ENCODE measurements at places on chromosomes 16 and 17.
A peak's percentile ranks its signal among the peaks of the same experiment; 100 is the strongest.

GRCh38 chr16:74874912-74875546 lies 100.4 kb upstream of the FA2H start:
- DNase-seq, result no peak

DNA sequence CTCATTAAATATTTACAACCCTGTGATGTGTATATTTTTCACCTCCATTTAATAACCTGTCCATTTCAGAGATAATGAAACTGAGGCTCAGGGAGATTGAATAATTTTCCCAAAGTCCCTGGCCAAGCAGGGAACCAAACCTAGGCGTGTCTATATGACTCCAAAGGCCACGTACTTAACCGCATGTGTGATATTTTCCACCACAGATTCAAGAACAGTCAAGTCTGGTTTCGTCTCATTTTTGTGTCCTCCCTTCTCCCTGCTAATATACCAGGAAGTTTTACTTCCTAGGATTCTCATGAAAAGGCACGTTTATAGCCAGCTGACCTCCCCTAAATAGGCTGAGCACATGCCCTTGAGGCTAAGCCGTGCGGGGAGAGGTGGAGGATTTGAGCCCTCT lies 15.3 kb downstream of the WFIKKN2 start:
- no peak for DNase-seq

GRCh38 chr17:34163646-34164045 lies 91.4 kb upstream of the CCL2 start:
- DNase-seq, result peak; percentile 12

DNA sequence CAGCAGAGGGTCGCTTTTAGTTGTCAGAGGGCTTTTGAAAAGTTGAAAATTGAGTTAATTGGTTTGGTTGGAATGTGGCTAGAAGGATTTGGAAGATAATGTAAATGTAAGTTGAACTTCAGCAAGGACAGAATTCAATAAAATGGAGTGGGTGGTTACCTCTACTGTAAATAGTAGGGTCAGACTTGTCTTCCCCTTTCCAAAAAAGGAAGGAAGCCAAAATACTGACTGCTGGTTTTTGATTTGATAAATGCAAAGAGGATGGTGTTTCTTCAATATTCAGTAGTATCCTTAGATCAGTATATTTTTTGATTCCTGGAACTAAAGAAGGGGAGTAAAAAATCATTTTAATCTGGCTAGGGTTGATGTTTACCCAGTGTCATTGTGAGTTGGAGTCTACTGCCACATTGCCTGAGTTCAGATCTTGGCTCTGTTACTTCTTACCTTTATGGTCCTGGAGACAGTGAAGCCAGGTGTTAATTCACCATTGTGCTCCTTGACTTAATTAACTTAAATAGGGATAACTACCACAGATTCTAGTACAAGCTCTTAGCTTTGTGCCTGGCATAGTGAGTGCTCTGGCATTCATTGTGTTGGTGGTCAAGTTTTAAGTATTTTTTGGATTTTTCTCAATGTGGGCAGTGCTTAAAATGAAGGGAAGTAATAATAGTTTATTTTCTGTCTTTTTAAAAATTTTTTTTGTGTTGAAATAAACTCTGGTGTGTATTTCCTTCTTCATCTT lies 4.4 kb downstream of the HAPSTR1 start:
- DNase-seq, result no peak

DNA sequence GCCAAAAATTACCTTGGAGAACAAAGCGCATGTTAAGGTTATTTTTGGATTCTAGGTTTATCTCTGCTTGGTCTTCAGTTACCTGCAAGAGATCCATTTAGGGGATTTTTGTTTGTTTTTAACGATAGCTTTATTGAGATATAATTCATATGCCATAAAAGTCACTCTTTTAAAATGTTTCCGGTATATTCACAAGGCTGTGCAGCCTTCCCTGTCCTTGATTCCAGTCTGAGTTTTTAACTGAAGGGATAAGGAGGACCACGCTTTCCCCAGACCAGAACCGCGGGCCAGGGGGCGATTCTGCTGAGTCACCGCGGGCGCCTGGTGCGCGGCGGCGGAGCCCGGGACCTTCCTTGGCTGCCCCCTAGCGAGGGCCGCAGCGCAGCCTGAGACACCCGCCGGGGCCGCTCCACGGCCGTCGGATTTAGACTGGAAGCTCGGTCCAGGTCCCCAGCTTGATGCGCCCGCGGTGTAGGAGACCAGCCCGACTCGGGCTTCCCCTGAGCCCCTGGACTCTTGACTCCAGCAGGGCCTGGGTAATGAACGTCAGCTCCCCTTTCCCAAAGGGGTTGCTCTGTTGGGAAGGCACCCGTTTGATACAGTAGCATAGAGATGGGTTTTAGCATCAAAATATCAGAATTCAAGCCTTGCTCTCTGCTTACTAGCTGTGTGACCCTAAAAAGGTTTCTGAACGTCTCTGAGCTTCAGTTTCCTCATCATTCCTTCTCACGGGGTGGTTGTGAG lies 50.0 kb upstream of the STH start:
- peak; percentile 62 for DNase-seq

- no peak for DNase-seq
Observed at GRCh38 chr17:62727916-62728672, 80.0 kb downstream of the MARCHF10 start.

GRCh38 chr16:53034306-53034705 lies 18.4 kb downstream of the CHD9NB start:
- no peak for DNase-seq

DNA sequence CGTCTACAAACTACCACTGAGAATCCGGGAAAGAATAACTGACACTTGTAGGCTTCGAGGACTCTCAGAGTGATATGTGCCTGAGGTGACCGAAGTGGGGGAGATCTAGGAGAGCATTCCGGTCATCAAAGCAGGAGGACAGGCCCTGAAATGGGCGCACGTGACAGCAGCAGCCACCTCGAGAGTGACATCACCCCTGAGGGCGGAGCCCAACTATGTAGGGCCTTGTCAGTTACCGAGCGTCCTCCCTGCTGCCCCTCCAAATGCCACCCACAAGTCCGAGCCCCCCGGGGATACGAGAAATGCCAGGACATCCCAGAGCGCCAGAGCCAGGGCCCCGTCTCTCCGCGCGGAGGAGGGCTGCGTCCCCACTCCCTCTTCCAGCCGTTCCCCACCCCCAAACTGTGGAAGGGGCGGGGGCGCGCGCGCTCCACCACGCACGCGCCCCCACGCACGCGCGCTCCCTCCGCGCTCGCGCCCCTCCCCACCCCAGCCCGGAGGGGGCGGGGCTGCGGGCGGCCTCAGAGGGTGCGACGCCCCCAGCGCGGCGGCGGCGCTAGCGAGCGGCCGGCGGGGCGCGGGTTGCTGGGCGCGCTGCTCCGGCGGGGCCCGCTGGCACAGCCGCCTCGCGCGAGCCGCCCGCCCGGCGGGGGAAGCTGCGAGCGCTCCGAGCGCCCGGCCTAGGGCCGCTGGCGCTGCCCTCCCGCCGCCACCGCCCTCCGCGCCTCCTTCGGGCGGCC lies at the start of gene TANC2:
Gene TANC2 (plus strand): TSS at position 550 of the 740 bp plus-strand sequence. CDS start 43,325 bp downstream, outside the sequence.
- peak; percentile 82 for DNase-seq

DNA sequence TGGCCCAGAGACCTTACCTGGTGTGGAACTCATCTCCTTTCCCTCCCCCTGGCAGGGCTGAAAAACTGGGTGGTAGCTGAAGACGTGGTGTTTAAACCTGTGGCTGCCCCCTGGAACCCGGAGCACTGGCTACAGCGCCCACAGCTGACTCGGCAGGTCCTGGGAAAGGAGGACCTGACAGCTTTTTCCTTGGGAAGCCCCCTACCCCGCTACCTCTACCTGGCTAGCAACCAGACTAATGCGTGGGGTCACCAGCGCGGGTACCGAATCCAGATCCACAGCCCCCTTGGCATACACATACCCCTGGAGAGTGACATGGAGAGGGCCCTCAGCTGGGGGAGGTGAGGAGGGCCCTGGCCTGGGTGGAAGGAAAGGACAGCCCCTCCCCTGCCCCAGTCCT lies 2.0 kb upstream of the AOC3 start:
- no peak for DNase-seq

DNA sequence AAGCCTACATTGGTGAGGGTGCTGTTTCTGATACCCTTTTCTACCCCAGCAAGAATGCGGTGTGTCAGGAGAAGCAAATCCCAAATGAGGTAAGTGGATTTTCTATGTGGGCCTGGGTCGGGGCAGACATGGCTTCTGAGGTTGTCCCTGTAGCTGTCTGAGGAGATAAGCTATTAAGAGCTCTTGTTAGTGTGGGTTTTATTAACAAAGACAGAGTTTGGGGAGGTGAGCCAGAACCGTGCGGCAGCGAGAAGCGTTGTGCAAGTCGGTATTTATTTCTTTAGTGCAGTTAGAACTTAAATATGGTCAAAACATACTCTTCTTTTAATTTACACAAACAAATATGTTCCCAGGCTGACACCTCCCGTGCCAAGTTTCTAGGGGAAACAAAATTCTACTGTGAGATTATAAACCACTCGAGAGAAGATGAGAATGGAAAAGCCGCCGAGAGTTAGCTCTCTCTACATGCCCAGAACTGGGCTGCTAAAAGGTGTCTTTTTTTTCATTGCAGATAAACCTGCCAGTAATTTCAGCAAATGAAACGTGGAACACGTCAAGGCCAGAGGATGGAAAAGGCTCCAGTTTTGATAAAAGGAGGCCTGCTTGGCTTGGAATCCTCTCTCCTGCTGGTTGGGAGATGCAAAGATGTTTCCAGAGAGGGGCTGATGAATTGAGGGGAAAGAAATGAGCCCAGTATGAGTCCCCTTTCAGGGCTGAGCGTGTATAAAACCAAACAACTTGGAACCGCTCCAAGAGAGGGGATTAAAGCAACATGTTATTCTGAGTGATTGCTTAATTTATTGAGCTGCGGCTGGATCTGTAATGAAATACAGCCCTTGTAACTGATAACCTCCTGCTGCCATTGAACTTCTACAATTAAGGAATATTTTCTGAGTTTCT lies 254.6 kb downstream of the MRTFB start:
- DNase-seq, result peak; percentile 88

- no peak for DNase-seq
Observed at GRCh38 chr16:1997494-1998359, 8.0 kb downstream of the SYNGR3 start.

DNA sequence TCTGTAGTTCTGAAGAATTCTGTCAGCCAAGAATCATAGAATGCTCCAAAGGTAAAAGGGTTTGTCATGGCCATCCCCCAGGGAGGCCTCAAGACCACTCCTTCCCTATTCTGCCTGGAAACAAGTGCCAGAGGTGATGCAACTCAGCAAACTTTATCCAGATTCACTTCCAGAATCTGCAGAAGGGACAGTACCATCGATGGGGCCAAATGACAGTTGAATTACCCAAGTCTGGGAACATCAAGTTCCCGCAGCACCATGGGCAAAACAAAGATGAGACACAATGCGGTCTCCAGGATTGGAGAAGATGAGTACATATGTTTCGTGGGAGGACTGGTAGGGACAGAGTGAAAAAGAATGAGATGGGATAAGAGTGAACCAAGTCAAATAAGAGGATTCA lies 13.7 kb upstream of the TAT start:
- no peak for DNase-seq

- DNase-seq, result peak; percentile 91
Observed at GRCh38 chr17:63848834-63849689, 6.6 kb upstream of the SMARCD2 start.

GRCh38 chr17:47810200-47810821 lies 11.3 kb downstream of the OSBPL7 start:
- peak; percentile 84 for DNase-seq

GRCh38 chr17:82090549-82091263 lies 7.3 kb downstream of the FASN start:
- DNase-seq, result no peak

GRCh38 chr16:4693956-4694641 lies 737 bp downstream of the NUDT16L1 start:
- DNase-seq, result peak; percentile 55
